Suppressor macrophage (primary cell): ENCODE measurements at places on chromosomes 2 and 18.

DNA sequence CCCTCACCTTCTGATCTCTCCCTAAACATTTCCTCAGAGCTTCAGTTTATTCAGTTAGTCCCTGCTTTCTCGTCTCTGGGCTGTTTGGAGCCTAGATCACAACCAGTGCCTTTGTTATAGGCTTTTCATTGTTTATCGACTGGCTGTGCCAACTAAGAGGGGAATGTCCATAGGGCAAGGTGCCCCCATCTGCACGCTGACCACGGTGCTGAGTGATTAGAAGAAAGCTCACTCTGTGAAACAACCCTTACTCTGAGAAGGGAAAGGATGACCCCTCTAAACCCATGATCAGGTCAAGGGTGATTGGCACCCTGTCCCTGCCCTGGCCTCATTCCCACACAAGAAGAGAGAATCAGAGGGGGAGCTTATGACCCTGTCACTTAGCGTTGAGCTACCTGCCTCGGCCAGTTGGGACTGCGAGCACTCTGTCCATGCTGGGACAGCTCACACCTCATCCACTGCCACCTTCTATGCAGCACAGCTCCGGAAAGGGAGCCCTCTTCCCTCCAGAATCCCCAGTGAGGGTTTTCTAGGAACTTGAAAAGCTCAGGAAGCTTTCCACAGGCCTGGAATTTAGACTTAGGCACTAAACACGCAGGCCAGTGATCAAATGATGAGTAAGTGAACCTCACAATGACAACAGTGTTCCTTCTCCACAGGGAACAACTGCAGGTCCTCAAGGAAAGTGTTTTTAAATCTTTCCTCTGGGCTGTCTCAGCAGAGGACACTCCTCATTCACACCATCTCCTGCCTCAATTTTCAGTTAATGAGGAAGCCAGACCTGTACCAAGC is 2.3 kb upstream of the ACTG2 start:
- DNase-seq, result no peak

DNA sequence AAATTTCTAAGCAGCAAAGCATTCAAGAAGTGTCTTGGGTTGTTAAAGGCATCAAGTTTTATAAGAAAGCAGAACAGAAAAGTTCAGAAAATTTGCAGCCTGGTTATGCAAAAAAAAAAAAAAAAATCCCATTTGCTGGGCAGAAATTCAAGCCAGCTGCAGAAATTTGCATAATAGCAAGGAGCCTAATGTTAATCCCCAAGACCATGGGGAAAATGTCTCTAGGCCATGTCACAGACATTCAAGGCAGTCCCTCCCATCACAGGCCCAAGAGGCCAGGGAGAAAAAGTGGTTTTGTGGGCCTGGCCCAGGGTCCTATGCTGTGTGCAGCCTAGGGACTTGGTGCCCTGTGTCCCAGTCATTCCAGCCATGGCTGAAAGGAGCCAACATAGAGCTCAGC is 269.0 kb upstream of the SLC39A10 start:
- DNase-seq, result no peak

DNA sequence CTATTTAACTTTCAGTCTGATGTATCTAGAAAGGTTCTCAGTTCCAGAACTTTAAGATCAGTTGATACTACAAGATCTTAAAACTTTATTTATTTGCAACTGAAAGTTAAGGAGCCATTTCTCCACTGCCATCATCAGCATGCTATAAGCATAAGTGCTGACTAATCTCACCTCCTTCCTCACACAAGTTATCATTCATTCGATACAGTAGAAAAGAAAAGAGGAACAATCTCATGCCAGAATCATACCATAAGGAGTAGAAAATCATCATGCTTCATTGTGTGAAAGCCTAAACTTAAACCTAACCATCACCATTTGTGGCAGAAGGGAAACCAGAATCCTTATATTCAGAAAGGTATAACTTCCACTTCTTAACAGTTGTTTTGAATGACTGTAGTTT is 176.6 kb upstream of the NRXN1 start:
- DNase-seq, result no peak

GRCh38 chr2:75513616-75514170 is 47.0 kb downstream of the EVA1A start:
- DNase-seq, result no peak

DNA sequence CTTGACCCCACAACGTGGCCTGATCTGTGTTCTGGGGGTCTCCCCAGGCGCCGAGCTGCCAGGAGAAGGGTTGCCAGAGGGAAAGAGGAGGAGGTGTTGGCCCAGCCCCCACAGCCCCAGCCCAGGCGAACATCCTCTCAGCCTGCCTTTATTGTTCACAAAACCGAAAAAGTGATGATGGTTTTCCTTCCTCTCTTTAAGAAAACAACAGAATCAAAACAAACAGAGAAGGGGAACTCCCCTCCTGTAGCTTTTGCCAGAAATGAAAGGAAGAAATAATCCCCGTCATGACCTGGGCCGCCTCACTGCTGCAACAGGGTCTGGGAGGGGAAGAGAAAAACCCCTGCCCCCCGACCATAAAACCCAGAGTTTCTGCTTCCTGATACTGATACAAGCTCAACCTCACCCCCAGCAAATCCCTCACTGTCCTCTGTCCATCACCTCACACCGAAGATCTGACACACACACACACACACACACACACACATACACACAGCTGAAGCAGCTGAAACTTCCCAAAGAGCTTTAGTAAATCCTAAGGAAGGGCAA is 52.0 kb downstream of the ZFP36L2 start:
- peak; percentile 72 for DNase-seq
